ENCODE measurements at places on chromosomes 6 and 20.
A peak's percentile ranks its signal among the peaks of the same experiment; 100 is the strongest.

DNA sequence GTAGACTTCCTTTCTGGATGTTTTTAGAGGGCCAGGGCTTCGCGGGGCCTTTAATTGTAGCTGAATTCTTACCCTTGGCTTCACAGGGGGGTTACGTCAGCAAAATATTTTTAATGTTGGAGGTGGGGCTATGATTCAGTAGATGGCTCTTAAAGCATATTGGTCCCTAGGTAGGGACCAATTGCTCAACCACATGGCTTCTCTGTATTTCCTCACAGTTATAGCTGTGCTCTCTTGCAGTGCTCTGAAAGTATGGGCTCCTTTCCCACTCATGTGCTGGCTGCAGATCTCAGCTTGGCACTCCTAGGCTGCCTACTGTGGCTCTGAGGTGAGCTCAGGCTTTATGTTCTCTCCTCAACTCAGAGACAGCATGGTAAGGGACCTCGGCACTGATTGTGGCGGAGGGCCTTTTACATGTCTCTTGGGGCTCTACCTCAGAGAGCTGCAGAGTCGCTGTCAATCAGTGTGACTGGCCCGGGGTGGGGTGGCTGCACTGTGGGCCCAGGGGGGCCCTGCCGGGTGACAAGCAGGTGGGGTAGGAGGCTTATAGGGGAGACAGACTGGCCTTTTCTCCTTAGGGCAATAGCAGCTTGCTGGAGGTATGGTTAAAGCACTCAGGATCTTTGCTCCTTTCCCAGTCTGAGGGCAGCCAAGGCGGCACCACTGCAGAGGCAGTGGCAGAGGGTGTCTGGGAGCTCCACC is 318.0 kb downstream of the DOK5 start:
- H3K27ac ChIP-seq, result no peak overlapping the region
- DNase-seq, result no peak
- H3K36me3 ChIP-seq, result no peaks in the 10 kb centered on the region
- no peaks in the 10 kb centered on the region for H3K4me1 ChIP-seq
- H3K4me3 ChIP-seq, result no peak overlapping the region
- no peaks in the 10 kb centered on the region for H3K27me3 ChIP-seq

DNA sequence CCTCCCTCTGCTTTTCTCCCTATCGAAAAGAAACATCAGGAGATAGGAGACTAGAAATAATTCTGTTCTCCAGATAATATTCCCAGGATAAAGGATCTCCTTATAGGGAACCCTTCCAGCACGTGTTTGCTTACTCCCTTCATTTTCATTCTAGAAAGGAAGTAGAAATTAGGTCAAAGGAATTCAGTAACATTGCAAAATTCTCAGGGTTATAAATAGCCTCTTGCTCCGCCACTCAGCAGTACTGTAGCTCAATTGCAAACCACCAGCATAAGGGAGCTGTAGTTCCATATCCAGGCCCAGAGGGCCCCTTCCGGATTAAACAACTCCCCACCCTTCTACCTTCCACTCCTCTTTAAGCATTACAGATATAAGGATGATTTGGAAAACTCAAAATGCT is 6.2 kb downstream of the ELMO2 start:
- no peak overlapping the region for H3K4me3 ChIP-seq
- H3K36me3 ChIP-seq, result no peaks in the 10 kb centered on the region

GRCh38 chr20:2430538-2430937 is 40.1 kb downstream of the SNRPB start:
- no peaks in the 10 kb centered on the region for H3K27me3 ChIP-seq
- no peak for DNase-seq
- no peak overlapping the region for H3K4me3 ChIP-seq
- no peaks in the 10 kb centered on the region for H3K4me1 ChIP-seq
- no peaks in the 10 kb centered on the region for H3K36me3 ChIP-seq

GRCh38 chr20:17806739-17807441 is 107.1 kb downstream of the BANF2 start:
- H3K27ac ChIP-seq, result peak overlapping the region; percentile 75
- peak overlapping the region; percentile 2 for H3K4me3 ChIP-seq
- H3K27me3 ChIP-seq, result no peaks in the 10 kb centered on the region
- no peaks in the 10 kb centered on the region for H3K4me1 ChIP-seq
- H3K36me3 ChIP-seq, result no peaks in the 10 kb centered on the region

DNA sequence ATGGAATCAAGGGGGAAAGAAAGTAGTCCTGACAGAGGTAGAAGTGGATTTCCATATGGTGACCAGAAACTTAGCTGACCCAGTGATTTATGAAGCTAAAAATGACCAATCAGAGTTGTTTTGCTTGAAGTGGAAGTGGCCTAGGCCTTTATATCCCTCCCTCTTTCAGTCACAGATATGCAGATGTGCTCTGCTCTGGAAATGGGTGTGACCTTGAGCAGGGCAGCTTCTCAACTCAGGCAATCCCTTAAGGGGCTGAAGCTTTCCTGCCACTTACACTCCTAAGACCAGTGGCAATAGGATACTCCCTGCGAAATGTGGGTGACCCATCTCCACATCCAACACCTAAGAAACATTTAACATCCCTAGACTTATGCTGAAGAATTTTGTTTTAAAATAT is 256.6 kb downstream of the EYS start:
- DNase-seq, result no peak
- no peak overlapping the region for H3K4me3 ChIP-seq
- no peak overlapping the region for H3K27ac ChIP-seq
- no peaks in the 10 kb centered on the region for H3K4me1 ChIP-seq

DNA sequence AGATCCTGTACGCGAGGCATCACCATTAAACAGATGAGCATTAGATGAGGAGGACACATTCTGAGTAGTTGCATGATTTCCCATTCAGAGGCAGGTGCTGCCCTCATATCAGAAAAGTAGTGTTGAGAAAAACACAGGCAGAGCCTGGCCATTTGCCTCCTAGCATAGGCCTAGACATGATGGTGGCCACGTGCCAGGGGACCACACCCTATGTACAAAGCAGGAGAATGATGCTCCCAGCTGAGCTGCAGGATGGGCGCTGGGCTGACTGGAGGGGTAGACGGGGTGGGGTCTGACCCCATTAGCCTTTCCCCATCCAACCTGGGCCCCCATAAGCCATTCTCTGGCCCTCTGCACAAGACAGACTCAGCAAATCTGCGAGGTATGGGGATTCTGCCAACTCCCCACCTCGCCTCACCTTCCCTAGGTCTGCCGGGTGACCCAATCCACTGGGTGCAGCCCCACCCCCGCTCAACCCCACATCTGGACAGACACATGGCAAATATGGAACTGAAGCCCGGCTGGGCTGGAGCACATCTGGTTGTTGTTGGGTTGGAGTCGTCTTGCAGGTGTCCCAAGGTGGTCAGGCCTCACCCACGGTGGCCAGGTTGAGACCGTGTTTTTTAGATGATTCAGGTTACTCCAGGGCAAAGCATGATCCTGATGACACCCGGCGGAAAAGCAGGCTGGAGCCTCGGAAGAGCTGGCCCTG is 13.9 kb downstream of the PI16 start:
- H3K4me1 ChIP-seq, result no peaks in the 10 kb centered on the region
- no peaks in the 10 kb centered on the region for H3K36me3 ChIP-seq
- peak overlapping the region; percentile 22 for H3K27ac ChIP-seq
- DNase-seq, result no peak
- H3K4me3 ChIP-seq, result no peak overlapping the region

- H3K36me3 ChIP-seq, result no peaks in the 10 kb centered on the region
- no peak overlapping the region for H3K4me3 ChIP-seq
- no peaks in the 10 kb centered on the region for H3K27me3 ChIP-seq
- no peak overlapping the region for H3K27ac ChIP-seq
- no peak for DNase-seq
- H3K4me1 ChIP-seq, result no peaks in the 10 kb centered on the region
Observed at GRCh38 chr20:52008874-52009273, 182.7 kb downstream of the ZFP64 start.

- H3K4me3 ChIP-seq, result no peak overlapping the region
- DNase-seq, result no peak
- H3K27ac ChIP-seq, result no peak overlapping the region
- H3K36me3 ChIP-seq, result no peaks in the 10 kb centered on the region
Observed at GRCh38 chr20:63049561-63050221, 42.9 kb upstream of the BHLHE23 start.

- no peak overlapping the region for H3K27ac ChIP-seq
- no peak overlapping the region for H3K4me3 ChIP-seq
- peaks cover 5% of the 10 kb centered on the region for H3K36me3 ChIP-seq
- no peaks in the 10 kb centered on the region for H3K4me1 ChIP-seq
Observed at GRCh38 chr20:61974357-61974665, 91.4 kb downstream of the TAF4 start.

DNA sequence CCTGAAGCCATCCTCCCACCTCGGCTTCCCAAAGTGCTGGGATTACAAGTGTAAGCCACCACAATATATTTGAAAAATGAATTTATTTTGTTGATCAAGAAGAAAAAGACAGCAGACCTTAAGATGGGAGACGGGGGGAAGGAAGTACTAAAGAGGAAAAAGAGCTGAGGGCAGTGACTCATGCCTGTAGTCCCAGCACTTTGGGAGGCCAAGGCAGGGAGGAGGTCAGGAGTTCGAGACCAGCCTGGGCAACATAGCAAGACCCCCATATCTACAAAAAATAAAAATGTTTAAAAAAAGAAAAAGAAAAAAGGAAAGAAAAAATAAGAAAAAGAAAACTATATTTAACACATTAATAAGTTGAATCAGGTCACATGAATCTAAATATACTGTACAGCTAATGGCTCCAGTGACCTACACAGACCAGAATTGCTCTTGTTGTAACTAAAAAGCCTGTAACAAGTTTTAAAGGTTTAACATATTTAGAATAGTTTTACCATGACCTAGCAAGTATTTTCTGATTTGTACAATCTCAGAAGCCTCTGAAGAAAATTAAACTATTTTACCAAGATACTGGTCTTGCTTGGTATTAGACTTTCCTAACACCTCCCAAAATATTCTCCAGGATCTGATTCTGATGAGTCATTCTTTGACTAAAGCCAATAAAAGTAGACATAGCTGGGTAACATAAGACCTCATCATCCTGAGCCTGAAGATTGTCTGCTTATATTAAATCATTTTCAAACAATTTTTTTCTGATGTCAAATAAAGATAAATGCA is 4.3 kb upstream of the AKIRIN2 start:
- no peaks in the 10 kb centered on the region for H3K4me1 ChIP-seq
- no peaks in the 10 kb centered on the region for H3K27me3 ChIP-seq
- no peaks in the 10 kb centered on the region for H3K36me3 ChIP-seq

DNA sequence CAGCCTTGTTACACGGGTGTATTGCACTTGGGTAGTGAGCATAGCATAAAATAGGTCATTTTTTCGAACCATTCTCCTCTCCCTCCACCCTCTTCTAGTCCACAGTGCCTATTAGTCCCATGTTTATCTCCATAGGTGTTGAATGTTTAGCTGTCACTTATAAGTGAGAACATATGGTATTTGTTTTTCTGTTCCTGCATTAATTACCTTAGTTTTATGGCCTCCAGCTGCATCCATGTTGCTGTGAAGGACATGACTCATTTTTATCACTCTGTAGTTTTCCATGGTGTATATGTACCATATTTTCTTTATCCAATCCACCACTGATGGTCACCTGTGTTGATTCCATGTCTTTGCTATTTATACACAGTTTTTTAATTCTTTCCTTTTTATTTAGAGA is 889.5 kb downstream of the EYS start:
- H3K27ac ChIP-seq, result no peak overlapping the region
- no peak for DNase-seq
- H3K27me3 ChIP-seq, result no peaks in the 10 kb centered on the region
- no peak overlapping the region for H3K4me3 ChIP-seq
- no peaks in the 10 kb centered on the region for H3K36me3 ChIP-seq

DNA sequence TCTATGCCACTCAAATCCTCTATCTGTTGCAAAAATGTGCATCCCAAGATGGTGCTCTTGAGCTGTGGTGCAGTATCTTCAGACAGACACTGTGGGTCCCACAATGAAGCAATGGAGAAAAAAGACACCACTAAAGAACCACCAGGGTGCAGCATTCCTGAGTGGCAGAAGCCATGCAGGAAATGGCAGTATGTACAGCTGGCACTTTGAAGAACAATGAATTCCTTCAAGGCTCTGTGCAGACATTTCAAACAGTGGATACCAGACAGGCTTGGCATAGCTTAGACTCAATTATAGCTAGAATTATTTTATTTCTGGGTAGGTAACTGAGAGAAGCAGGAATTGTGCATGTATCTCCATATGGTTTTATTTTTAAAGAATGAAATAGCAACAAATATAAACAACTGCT is 24.0 kb upstream of the HDAC2 start:
- DNase-seq, result no peak
- no peaks in the 10 kb centered on the region for H3K4me1 ChIP-seq
- no peaks in the 10 kb centered on the region for H3K36me3 ChIP-seq
- no peak overlapping the region for H3K4me3 ChIP-seq
- H3K27me3 ChIP-seq, result no peaks in the 10 kb centered on the region

GRCh38 chr20:11702721-11703518 is 214.8 kb upstream of the BTBD3 start:
- H3K4me3 ChIP-seq, result no peak overlapping the region
- no peak for DNase-seq
- H3K36me3 ChIP-seq, result no peaks in the 10 kb centered on the region
- no peak overlapping the region for H3K27ac ChIP-seq
- no peaks in the 10 kb centered on the region for H3K27me3 ChIP-seq

GRCh38 chr6:89311853-89312531 is 3.1 kb downstream of the GABRR2 start:
- H3K27ac ChIP-seq, result peak overlapping the region; percentile 76
- H3K4me3 ChIP-seq, result peak overlapping the region; percentile 36
- no peaks in the 10 kb centered on the region for H3K4me1 ChIP-seq
- H3K36me3 ChIP-seq, result no peaks in the 10 kb centered on the region
- no peaks in the 10 kb centered on the region for H3K27me3 ChIP-seq

DNA sequence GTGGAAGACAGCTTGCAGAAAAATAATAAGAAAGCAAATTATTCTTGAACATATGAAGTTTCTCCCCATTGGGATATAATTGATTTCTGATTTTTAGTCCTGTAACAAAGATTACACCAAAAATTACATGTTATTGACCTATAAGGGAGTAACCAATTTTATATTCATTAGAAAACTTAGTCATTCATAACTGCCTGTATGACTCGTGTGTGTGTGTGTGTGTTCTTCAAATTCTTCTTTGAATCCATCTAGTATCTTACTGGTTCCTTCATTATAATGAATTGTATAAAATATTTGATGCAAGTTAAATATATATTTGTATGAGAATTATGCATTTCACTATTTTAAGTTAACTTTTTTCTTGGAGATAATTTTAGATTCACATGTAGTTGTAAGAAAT is 310.4 kb downstream of the HAO1 start:
- no peak overlapping the region for H3K27ac ChIP-seq
- H3K27me3 ChIP-seq, result no peaks in the 10 kb centered on the region
- H3K4me1 ChIP-seq, result no peaks in the 10 kb centered on the region
- no peaks in the 10 kb centered on the region for H3K36me3 ChIP-seq

- H3K36me3 ChIP-seq, result no peaks in the 10 kb centered on the region
- no peaks in the 10 kb centered on the region for H3K27me3 ChIP-seq
- H3K27ac ChIP-seq, result no peak overlapping the region
- H3K4me1 ChIP-seq, result no peaks in the 10 kb centered on the region
- H3K4me3 ChIP-seq, result no peak overlapping the region
- DNase-seq, result no peak
Observed at GRCh38 chr6:143294265-143294860, 156.1 kb downstream of the ADAT2 start.

- no peaks in the 10 kb centered on the region for H3K27me3 ChIP-seq
- H3K36me3 ChIP-seq, result no peaks in the 10 kb centered on the region
- no peak for DNase-seq
- no peak overlapping the region for H3K4me3 ChIP-seq
Observed at GRCh38 chr6:57021086-57021720, 25.3 kb upstream of the KIAA1586 start.

- no peaks in the 10 kb centered on the region for H3K27me3 ChIP-seq
- no peak overlapping the region for H3K4me3 ChIP-seq
- DNase-seq, result no peak
- H3K4me1 ChIP-seq, result no peaks in the 10 kb centered on the region
- no peak overlapping the region for H3K27ac ChIP-seq
Observed at GRCh38 chr20:31862506-31862905, 7.8 kb downstream of the DUSP15 start.
